ENCODE measurements at places on chromosomes 2 and 18.

DNA sequence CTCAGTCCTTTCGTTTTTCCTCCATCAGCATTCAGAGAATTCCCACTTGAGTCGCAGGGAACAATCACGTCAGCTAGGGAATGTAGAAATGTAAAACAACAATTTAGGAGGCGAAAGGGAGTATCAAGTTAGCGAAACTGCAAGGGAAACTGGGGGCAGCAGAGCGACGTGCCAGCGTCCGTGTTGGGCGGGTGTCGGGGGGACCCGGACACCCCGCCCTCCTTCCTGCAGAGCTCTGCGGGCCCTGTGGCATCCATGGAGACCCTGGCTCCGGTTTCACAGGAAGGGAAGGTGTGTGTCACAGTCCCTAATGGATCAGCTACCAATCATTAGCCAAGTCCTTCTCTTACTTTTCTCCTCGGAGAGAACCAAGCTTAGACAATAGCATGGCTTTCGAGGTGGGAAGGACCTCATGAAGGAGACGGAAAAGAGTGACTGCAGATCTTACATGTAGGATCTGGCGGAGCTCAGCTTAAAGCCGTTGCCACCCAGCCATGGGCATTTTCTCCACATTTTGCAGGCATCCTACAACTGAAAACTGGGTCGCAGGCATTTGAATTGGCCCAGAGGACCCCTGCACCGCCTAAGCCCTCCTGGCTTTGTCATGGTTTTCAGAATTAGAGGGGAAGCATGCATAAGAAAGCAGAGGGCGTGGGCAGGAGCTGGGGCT lies 33.7 kb downstream of the SOX11 start:
- no peak for DNase-seq

GRCh38 chr2:119683713-119684443 lies 4.9 kb downstream of the TMEM177 start:
- DNase-seq, result peak; percentile 91

GRCh38 chr2:234670806-234671205 lies 173.9 kb upstream of the ARL4C start:
- DNase-seq, result no peak

DNA sequence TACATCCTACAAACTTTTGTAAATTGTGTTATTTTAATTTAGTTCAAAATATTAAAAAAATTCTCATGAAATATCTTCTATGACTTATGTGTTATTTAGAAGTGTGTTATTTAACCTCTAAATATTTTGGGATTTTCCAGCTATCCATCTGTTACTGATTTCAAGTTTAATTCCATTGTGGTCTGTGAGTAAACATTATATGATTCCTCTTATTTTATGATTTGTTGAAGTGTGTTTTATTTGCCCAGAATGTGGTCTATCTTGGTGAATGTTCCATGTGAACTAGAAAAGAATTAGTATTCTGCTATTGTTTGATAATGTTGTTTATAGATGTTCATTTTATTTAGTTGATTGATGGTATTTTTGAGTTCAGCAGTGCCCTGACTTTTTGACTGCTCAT lies 136.0 kb downstream of the ZNF804A start:
- no peak for DNase-seq

DNA sequence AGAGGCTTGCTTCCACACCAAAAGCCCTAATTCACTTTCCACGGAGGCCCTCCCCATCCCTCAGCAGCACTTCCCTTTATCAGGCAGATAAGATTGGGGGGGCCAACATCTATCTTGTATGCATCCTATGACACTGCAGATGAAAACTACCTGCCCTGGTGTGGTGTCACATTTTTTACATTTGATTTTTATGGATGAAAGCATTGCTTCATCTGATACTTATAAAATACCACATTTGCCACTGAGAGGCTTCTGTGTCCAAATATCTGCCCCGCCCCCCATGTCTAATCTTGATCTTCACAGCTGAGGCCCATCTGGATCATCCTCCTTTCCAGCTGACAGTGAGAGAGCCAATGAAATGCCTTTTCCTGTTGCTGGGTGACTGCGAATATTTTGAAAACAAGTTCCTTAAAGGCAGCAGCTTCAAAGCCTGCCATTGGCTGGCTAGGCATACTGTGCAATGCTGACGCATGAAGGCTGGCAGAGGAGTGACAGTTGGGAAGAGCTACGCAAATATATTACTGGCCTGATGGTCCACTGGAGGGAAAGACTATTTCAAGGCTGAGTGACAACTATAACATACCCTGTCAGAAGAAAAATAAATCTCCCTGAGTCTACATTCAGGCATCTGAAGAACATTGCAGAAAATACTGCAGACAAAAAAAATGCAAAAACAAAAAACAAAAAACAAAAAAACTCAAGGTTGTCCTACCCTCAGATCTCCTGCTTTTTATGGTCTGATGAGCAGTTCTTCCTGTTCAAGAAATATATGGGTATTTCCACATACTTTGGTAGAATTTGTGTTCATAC lies 318.7 kb downstream of the PDE11A start:
- no peak for DNase-seq

DNA sequence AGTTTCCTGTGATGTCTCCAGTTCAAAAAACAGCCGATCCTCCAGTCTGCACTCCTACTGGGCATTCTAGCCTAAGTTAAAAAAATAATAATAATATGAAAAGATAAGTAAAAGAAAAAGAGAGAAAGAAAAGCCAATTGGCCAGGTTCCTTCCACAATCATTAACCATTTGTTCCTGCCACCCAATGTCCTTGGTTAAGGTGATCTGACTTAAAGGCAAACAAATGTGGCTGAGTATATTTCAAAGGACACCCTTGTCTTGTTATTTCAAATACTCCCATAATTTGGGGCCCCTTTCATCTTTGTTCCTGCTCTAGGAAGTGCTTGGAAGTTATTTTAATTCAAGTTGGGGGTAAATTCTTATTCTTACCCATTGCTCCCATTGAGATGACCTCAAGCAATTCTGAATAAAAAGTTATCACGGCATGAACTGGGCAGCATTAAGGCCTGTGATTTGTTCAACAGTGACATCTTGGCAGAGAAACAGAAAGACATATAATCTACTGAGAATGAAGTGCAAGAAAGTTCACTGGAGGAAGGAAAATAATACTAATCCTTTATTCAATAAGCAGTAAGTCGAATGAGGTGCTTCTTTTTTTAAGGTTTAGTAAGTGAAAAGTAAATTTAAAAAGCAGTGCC lies 1054.5 kb upstream of the FANCL start:
- no peak for DNase-seq

All from posterior cingulate gyrus (tissue), 11 donors.